ENCODE measurements at places on chromosomes 3 and 15.

- no peak for DNase-seq
Observed at GRCh38 chr15:25401501-25401900, 37.3 kb downstream of the UBE3A start.

GRCh38 chr3:58419780-58420507 lies 13.7 kb downstream of the PDHB start:
- no peak for DNase-seq

GRCh38 chr3:173920386-173920785 lies 522.8 kb downstream of the NLGN1 start:
- no peak for DNase-seq

GRCh38 chr3:61561374-61562041 lies at the start of gene PTPRG:
Gene PTPRG (plus strand): TSS chr3:61561571. CDS start chr3:61562288, 717 bp downstream.
- DNase-seq: peak; percentile 81

DNA sequence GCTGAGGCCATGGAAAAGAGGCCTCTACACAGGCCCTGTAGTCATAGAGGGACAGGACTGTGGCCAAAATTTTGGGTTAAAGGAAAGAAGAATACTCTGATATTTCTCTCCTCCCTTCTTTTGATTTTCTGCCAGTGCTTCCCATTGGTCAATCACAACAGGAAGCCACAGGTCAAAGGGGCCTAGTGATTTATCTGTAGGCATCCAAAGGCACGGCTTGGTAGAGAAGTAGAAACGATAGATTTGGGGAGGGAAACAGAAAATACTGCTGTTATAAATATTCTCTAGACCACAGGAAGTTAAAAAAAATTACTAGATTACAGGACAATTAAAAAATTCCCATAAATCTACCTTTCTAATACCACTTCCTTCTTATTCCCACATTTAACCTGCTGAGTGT lies 1.7 kb upstream of the CCDC50 start:
- DNase-seq: no peak

GRCh38 chr15:95988574-95988887 lies 342.0 kb upstream of the NR2F2 start:
- DNase-seq: peak; percentile 28

- no peak for DNase-seq
Observed at GRCh38 chr3:23135026-23135785, 67.9 kb upstream of the UBE2E2 start.

- peak; percentile 85 for DNase-seq
Observed at GRCh38 chr3:181700168-181701087, 11.3 kb upstream of the SOX2 start.

DNA sequence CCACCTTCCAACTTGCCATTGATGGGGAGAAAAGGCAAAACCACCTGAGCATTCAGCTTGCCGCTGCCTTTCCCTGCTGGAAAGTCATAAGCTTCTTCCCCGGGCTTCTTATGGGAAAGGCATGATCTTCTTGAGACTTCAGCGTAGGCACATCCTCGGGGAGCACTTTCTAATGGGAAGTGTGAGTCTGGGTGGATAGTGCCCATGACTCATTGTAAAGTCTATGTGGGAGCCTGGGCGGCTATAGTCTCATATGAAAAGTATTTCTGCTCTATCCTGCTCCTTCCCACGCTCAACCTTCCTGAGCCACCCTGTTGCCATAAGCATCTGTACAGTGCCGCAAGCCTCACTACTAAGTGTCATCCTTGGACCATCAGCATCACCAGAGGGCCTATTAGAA lies 309.9 kb upstream of the THBS1 start:
- DNase-seq: no peak

DNA sequence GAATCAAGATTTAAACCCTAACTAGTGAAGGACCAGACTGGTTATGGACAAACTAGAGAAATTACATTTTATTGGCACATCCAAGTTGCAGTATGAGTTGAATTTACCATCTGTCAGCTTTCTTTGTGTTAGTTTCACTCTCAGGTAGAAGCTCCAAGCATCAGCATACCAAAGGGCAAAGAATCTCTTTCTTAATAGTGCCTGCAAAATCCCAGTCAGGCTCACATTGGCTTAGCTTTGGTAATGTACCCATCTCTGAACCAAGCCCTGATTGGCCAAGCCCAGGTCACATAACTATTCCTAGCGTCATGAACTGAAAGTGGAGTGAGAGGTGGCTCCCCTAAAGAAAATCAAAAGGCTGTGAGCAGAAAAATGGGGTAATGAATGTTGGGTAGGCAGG lies 66.9 kb downstream of the CCNL1 start:
- no peak for DNase-seq

DNA sequence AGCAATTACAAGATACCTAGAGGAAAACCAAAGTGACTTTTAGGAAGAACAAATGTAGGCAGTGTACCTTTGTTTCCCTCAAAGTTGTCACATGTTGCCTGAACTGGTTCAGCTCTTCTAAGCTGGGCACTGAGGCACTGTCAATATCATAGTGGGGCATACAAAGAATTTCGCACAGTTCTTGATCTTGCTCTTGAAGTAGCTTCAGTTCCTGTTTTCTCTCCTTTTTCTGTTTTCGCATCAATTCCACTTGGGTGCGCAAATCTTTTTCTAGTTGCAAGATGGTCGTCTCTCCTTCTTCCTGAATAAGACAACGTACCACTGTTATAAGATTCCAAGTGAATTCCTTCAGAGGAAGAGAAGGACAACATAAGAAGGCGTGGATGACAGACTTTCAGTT lies 12.7 kb downstream of the PRC1 start:
- no peak for DNase-seq

DNA sequence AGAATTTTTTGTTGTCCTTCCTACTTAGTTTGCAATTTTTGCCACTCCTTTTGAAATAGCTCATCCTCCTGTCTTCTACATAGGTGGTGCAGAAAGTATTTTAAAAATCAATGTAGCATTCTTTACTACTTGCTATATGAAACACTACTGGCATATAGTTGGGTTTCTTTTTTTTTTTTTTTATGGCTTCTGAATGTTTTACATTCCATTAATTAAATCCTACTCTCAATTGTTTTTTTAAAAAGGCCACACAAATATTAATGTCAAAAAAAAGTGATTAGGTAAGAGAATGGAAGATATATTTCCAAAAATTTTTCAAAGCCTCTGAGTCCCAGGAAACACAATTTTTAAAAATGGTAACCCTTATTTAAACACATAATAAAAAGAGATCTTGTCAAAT lies 262.6 kb downstream of the MAGI1 start:
- no peak for DNase-seq

DNA sequence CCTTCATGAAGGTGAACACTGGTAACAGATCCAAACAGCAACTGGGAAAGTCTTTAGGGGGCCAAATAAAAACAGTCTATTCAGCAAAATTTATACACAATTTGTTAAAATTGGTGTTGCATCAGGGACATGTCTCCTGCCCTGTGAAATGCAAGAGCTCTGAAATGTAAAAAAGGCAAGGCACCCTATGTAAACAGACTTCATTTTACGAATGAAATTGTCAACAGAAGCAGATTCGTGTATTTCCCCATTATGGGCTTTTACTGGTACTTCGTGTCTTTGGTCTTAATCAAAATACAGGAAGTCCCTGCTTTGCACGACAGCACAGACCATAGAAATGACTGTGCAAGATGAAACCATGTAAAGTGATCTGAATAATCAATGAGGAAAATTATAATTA lies 127.3 kb upstream of the THBS1 start:
- DNase-seq: no peak

DNA sequence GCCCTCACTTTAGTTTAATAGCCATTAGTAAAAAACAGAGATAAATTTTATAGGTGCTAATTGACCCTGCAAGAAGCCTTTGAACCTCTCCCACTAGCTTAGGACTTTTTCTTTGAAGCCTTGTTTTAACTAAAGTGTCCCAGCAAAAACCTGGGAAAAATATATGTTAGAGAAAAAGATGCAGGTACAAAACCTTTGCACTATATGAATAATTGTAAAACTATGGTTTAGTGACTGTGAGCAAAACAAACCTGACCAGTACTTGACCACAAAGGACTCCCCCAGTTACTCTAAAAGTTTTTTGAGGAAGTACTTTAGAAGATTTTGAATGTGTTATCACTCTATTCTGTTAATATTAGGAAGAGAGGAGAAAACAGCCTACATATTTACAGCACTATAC lies 123.3 kb upstream of the TP63 start:
- no peak for DNase-seq

DNA sequence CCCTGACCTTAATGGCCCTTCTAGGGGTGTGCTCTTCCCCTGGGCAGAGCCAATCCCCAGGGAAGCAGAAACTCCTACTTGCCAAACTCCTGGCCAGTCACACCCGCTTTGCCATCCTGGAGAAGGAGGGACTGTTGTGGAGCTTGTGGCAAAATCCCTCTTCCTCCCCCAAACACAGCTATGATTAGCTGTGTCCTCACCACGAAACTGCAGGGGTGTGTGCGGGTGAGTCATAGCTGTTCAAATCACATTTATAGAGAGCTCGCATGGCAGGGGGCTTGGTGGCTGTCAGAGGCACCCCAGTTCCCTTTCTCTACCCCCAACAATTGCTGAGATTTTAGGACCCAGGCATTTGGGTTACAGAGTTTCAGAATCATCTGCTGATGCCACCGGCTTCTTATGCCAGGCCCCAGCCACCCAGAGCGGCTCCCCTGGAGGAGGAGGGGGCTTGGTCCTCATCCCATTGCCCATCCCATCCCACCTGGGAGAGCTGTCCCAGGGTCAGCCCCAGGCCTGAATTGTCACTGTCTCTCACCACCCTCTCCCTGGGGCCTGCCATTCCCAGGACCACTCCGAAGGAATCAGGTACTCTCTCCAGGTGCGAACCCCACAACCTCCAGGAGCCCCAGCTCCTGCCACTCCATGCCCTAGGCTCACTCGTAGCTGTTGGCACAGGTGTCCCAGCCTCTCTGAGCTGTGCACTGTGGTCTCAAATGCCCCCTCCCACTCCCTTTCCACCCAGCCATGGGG lies 28.8 kb upstream of the MAGEF1 start:
- DNase-seq: no peak

DNA sequence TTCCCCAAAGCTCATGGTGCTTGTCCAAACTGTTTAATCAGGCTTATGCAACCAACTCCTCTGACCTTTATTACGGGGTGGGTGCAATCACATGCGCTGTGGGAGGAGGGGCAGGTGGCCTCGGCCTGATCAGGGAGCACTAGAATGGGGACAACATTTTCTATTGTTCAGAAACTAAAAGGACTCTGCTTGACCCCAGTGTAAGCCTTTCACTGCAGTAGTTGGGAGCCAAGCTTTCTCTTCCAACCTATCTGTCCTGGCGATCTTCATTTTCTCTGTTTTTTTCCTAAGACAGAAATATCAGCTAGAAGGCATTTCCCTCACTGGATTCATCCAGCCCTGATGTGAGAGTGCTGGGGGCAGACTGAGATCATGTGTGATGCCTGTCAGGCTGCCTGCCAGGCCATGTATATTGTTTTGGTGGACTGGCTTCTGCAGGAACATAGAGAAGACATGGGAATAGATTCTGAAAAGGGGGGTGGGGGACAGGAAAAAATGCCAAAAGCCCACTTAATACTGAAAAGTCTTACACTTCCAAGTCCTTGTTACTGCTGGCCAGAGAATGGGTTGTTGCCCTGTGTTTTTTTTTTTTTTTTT lies 627.0 kb upstream of the TBL1XR1 start:
- DNase-seq: peak; percentile 36

GRCh38 chr15:64013179-64014062 lies 32.9 kb downstream of the DAPK2 start:
- no peak for DNase-seq

GRCh38 chr15:93830221-93831080 lies 400.9 kb upstream of the MCTP2 start:
- no peak for DNase-seq

DNA sequence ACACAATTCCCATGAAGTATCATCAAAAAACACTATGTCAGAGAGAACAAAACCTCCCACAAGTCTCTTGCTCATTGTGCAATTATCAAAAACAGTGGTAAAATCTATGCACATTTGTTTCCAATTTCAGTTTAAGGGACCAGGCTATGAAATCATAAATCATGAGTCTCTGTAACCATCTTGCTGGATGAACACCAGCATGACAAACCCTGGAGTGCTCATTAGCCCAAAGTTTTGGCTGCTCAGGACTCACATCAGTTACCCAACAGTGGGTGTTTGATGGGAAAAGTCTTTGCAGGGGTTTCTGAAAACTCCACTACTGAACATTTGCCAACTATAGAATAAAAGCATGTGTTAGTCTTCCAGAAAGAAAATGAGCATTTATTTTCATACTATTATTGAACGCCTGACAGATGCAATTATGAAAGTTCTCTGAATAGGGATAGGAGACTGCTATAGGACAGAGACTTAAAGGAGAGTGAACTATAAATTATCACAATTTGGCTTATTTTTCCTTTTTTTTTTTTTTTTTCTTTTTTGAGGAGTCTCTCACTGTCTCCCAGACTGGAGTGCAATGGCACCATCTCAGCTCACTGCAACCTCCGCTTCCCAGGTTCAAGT lies 240.8 kb upstream of the KCNMB2 start:
- no peak for DNase-seq

GRCh38 chr15:78264304-78265136 lies at the start of gene DNAJA4:
Gene DNAJA4 (plus strand): TSS chr15:78264562. CDS start chr15:78264764, 202 bp downstream.
- DNase-seq: peak; percentile 24

DNA sequence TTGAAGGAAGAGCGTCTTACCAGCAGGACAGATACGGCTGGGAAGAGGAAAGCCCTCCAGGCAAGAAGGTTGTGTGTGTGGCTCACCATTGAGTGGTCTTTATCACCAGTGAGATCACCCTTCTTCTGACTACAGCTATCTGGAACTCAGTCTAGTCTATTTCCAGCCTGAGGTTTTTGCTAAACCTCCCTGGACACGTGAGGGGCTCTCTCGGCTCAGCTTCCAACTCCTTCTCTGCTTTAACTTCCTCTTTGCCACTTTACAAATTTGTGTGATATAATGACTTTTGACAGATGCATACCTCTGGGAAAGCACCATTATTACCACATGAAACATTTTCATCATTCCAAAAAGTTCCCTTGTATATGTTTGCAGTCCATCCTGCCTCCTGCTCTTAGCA lies 15.3 kb upstream of the ROPN1 start:
- DNase-seq: no peak

GRCh38 chr3:72338942-72339669 lies 509.1 kb downstream of the SHQ1 start:
- DNase-seq: no peak

DNA sequence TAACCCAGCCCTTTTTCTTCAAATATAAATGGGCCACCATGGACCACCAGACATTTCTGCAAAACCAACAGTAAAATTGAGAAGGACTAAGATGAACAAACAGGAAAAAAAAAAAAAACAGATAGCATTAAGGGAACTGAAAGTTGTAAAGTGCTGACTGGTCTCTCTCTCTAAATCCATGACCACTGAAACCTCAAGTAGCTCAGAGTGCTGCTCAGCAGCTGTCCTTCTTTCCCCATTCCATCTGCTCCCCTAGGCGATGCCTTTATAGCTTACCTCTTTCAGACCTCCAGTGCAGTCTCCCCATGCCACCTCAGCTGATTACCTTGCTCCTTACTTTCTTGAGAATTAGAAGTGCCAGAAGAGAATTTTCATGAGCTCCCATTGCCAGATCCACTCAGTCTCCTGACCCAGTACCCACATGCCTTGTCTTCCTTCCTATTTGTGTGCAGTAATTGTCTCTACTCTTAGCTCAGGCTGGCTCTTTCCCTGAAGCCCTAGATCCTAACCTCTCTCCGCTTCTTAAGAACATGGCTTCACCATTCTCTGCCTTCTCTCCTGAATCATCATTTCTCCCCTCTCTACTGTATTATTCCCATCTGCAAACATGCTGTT lies 23.9 kb upstream of the XIRP1 start:
- no peak for DNase-seq
